SK-N-DZ (cell line): ENCODE measurements at places on chromosomes 2 and 18.

DNA sequence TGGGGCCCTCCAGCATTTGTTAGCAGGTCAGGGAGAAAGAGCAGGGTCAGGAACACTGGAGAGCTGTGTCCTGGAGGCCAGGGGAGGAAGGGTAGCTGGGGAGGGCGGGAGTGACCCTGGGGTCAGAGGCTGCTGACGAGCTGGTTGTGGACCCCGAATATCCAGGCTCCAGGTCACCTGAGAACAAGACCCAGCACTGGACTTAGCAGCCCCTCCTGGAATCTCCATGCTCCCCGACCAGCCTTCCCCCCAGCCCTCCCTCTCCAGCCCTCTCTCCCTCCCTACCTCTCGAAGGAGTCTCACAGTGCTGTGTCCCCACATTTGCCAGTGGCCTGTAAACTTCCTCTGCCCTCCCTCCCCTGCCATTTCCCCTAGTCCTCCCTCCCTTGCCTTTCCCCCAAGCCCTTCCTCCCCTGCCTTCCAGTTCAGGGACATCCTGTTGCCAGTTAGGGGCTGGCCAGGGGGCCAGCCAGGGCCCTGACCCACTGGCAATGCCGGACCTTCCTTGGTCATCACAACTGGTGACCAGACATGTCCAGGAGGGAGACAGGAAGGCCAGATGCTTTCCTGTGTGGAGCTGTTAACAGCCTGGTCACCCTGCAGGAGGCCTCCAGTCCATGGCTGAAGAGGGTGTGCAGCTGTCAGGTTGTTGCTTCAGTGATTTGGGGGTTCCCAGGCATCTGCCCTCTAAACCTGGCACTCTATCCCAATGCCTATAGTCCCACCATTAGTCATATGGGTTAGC, 50.0 kb upstream of the FAHD2A start:
- DNase-seq = no peak

DNA sequence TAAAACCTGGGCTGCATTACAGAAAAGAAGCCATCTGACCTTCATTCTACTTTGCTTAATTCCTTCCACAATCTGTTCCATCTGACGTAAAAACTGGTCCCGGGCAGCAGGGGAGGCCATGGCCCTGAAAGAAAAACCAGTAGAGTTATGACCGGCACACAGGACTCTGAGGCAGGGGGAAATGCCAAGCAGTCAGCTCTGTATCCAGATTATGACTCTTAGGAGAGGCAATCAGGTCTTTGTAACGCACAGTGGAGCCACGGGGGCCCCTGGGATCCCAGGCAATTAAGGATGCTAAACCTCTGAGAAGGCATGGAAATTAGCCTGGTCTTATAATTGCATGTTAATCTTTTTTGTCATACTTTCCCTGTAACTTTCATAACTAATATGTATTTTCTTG, 78.4 kb downstream of the CCDC93 start:
- no peak for DNase-seq

DNA sequence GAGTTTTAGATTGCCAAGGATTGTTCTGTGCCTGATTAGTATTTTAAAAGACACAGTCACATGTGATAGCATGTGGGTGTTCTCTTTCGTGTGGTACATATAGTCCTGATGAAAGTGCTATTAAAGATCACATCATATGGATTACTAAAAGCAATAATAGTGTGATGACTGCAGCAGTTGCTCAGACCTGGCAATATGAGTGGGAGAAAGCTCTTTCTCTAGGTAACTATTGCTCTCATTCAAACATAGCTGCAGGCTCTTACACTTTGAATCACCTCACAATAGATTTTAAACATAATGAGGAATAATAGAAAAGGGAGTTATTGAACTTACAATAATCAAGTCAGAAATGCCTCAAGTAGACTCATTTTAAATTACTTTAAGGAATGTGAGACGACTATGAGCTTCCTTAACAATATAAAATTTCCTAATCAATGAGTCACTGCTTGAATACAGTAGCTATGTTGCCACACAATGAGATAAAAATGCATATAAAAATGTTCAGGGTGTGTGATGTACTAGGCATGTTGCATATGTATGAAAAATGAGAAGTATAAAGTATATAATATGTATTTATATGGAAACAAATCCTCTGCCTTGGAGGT, 452.1 kb downstream of the TMX3 start:
- no peak for DNase-seq

GRCh38 chr2:218093879-218094278, 24.8 kb downstream of the RUFY4 start:
- DNase-seq = no peak

GRCh38 chr18:58183226-58183625, 139.2 kb downstream of the NEDD4L start:
- no peak for DNase-seq

DNA sequence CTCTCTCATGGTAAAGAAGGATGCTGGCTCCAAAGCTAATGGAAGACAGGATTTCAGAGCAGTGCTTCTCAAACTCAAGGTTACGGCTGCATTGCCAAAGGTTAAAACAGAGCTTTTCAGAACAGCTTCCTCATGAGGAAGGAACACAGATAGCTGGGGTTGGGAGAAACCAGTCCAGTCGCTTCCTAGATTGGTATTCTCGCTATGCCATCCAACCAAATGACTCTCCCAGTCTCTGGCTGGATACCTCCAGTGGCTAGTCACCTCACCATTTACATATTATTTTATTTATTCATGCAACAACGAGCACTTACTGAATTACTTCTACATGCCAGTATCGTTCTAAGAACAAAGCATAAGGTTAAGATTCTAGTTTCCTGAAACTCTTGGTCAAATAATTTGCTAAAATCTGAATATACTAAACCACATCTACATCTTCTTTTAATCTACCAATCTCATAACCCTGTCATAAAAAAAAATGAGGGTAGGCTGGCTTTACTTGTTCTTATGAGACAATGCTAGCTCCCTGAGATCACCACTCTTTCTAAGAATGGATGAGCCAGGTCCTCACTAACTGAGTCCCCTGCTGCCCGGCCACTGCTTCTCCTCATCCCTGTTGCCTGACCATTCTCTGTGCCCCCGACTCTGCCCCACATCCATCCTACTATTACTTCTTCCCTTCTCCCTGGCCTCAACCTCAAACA, 20.4 kb downstream of the KDSR start:
- no peak for DNase-seq

DNA sequence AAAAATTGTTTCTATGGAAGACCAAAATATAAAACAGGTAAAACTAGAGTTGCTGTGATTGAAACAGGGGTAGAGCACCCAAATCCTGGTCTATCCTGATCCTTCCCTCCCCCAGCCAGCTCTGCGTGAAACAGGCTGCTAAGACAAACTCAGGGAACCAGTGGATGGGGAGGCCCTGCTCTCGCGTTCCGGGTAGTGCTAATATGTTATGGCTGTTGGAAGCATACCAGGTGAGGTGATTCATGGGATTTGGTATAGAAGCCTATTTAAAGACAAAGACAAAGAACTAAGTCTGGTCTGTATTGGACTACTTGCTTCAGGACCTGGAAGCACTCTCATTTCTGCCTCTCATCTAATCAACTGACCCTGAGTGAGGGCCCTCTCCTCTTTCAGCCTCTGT, 63.0 kb upstream of the CCBE1 start:
- no peak for DNase-seq

DNA sequence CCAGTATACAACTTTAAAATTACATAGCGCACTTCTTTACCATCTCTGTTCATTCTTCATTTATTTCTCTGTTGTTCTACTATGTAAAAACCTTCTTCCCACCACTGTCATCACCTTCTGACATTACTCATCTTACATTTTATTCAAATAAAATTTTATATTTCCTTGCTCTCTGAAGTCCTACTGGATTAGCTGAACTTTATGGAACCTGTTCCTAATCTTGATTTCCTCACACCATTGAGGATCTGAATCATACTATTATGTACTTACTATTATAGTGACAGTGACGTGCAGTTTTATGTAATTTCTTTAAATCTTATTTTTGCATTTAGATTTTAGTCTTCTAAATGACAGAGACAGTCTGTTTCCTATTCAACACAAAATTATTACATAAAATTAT, 98.3 kb downstream of the DYNAP start:
- no peak for DNase-seq

DNA sequence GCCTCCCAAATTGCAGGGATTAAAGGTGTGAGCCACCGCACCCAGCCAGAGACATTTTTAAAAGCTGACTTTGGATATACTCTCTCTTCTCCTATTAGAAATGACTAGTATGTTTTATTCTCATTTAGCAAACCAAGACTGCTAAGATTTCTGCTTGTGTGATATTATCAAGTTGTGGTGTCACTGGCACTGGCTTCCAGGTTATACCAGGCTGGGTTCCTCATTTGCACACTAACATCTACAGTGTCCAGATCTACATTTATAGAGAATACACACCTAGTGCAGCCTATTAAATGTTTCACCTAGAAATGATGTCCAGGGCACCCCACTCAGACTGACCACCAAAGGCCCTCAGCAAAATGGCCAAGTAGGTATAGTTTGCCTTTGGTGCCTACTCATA, 265.3 kb upstream of the STON1 start:
- no peak for DNase-seq

DNA sequence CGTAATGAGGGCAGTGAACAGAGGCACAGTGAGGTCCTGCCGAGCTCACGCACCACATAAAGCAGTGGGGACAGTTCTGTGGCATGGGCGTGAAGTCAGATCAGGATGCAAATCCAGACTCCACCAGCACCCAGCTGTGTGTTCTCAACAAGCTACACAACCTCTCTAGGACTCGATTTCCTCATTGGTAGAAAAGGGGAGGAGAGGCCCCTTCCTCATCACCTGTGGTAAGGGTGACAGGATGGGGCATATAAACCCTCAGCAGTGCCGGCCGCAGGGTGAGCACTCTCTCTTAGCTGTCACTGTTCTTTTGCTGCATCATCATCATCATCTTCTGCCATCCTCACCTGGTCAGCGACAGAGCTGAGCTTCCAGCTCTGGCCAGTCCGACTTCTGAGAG, 54.8 kb downstream of the C2orf76 start:
- no peak for DNase-seq

GRCh38 chr2:29253-29652, 17.1 kb downstream of the FAM110C start:
- DNase-seq = no peak

DNA sequence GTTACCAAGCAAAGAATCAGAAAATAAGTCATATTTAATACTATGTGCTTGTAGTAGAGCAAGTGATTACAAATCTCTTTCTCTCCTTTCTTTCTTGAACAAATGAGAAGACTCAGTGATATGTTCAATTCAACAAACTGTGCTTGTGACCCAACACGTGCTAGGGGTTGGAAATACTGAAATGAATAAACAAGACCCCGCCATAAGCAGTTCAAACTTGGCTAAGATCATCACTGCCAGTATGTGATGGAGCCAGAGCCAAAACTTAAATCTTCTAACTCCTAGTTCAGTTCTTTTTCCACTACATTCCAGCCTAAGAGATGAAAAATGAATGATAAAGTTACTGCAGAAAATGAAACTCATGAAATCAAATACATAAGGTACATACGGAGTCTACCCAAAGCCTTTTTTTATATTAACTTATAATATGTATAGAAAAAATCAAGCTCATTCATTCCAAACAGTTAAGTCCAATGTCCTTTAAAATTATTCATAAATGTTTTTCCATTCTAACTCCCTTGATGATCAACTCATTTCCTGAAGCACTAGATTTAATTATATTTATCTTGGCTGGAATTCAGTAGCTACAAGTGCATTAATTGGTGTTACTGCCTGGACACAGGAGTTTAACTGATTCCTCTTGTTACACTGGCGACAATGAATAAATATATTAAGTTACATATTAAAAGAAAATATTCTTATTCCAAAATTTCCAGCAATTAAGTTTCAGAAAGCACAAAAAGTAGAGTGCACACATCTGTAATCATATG, 36.0 kb downstream of the GALNT3 start:
- DNase-seq = no peak

- DNase-seq = no peak
These were observed 115.8 kb upstream of the SETBP1 start for GRCh38 chr18:44564922-44565321.

DNA sequence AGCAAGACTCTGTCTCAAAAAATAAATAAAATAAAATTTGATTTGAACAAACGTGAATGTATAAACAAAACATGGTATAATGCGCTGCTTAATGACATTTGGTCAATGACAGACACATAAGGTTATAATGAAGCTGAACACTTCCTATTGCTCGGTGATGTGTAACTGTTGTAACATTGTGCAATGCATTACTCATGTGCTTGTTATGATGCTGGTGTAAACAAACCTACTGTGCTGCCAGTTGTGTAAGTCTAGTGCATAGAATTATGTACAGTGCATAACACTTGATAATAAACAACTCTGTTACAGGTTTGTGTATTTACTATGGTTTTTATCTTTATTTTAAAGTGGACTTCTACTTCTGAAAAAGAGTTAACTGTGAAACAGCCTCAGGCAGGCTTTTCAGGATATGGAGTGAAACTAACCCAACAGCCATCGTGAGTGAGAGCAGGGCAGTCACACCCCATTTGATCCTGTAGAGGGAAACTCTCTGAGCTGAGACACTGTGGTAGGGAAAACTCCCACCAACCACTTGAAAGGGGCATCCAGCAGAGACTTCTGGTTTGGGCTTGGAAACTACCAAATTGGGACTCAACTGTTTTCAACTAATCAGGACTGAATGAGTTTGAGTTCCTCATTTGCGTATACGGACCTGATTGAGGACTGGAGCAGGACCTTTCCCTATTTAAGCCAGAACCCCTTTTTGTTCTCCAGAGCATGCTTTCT, 8.7 kb upstream of the RPRD1A start:
- DNase-seq = no peak

- no peak for DNase-seq
These were observed 152.5 kb downstream of the TSN start for GRCh38 chr2:121907928-121908327.
